ENCODE measurements at places on chromosomes 6 and 20. TPM values are rescaled to one million over a fixed set of nuclear protein-coding genes. Genes with fewer than 3 reads are reported as not detected.

DNA sequence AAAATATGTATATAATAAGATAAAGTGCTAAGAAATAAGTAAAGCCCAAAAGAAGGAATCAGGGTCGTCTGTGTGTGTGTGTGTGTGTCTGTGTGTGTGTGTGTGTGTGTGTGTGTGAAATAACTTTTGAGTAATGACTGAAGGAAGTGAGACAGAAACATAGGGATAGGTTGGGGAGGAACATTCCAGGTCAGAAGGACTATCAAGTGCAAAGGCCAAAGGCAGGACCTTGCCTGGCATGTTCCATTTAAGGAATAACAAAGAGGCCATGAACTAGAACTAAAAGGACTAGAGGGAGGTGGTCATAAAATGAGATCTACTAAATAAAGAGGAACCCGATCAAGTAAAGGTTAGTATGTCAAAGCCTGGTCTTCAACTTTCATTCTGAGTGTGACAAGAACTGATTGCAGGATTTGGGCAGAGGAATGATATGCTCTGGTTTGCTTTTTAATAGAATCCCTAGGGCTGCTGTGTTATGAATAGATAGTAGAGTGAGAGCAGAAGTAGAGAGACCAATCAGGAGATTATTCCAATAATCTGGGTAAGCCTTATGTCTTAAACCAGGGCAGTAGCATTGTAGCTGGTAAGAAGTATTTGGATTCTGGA, 6.9 kb downstream of the ENPP3 start:
- DNase-seq = no peak

- no peak for DNase-seq
These were observed 8.8 kb upstream of the BTN3A3 start for GRCh38 chr6:26431258-26432172.

- DNase-seq = no peak
These were observed 831 bp downstream of the PMEPA1 start for GRCh38 chr20:57708694-57709673.

DNA sequence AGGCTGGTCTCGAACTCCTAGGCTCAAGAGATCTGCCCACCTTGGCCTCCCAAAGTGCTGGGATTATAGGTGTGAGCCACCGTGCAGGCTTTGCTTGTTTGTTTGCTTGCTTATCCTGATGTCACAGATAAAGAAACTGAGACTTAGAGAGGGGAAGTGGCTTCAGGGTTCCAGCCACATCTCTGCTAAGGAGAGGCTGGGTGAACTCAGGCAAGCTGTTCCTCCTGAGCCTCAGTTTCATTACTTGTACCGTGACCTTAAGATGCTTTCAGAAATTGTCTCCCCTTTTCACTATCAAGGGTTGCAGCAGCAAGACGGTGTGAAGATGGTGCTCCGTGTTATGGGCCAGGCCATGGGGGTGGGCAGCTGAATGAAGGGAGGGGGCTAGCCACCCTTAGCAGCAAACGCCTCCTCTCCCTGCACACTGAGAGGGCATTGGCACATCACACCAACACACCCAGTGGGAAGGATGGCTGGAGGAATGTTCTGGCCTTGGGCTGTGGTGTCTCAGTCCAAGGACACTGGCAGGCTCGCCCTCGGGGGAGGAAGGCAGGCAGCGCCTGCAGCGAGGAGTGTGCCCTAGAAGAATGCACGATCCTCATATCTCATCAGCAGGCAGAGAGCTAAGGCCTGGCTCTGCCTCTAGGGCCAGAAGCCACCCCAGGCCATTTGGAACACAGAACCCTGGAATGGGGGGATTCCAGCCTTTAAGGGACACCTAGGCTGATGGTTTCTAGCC, 48.2 kb upstream of the TLDC2 start:
- no peak for DNase-seq

GRCh38 chr6:17995414-17995813, 8.0 kb upstream of the KIF13A start:
- DNase-seq = no peak

DNA sequence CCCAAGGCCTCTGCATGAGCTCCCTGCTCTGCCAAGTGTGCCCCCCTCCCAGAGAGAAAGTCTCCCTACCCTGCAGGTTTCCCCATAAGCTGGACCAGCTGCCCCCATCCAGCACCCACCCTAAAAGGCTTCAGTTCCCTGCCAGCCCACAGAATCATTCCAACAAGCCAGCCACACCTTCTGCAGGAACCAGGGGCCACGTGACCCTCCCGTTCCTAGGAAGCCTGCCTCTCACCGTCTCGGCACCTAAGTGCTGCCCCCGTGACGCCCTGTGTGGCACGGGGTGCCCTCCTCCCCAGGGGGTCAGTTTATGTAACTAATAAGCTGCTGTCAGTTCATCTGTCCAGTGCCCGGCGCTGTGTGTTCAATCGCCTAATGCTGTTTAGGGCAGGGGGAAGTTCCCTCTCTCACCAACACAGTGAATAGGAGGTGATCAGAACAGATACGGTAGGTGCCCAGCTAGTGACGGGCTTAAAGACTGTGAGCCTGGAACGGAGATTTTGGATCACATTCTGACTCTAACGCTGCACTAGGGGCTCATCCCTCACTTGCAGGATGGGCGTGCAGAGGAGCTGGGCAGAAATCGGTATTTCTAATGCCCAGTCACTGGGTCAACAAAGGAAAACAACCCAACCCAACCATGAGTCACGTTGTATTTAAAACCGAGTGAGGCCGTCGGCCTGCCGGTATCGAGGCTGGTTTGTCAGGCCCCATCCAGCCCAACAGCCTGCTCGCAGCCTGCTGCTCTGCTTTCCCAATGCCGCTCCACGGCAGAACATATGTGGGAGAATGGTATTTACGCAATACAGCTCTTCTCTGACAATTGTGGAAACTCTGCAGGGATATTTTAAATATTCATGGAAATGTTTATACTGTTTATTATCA, 56.0 kb downstream of the RAMACL start:
- DNase-seq = no peak

Gene FLRT3
- 4.0 TPM for total RNA-seq

Gene HS3ST5
- not detected for total RNA-seq

Gene SIRPB1
- 0.74 TPM for total RNA-seq

Gene FAM83D
- 103 TPM for total RNA-seq
